NB4 (cell line): ENCODE measurements at places on chromosomes 7 and 10.

- DNase-seq = peak; percentile 96
Observed at GRCh38 chr7:27071622-27072390, 24.0 kb downstream of the HOXA1 start.

DNA sequence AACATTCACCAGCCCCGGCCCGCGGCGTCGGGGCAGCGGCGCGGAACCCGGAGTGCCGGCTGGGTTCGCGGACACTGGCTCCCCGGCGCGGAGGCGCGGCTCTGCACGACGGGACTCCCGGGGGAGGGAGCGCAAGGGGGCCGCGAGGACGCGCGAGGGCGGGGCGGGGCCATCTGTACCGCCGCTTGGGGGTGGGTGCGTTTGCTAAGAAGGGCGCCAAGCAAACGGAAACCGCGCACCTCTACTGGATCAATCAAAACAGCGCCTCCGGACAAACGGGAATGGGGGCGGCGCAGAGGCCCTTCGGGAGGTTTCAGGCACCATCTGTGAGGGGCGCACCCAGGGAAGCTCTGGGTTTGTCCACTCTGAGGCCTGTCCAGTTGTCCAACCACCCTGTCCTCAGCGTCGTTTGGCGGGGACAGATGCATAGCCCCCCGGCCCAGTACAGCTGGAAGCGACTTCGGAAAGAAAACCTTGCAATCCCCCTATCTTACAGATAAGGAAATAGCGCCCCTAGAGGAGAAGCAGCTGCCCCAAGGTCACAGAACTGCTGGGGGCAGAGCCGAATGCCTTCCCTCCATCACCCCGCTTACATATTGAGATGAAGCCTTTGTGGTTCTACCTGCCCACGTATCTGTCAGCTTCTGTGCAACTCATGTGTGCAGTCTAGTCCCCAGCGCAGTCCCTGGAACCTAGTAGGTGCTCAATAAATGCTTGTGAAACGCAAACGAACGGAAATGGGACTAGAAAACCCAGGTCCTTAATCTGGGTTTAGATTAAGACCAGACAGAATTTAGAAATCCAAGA is 10.7 kb upstream of the SLIT1 start:
- DNase-seq = peak; percentile 82

DNA sequence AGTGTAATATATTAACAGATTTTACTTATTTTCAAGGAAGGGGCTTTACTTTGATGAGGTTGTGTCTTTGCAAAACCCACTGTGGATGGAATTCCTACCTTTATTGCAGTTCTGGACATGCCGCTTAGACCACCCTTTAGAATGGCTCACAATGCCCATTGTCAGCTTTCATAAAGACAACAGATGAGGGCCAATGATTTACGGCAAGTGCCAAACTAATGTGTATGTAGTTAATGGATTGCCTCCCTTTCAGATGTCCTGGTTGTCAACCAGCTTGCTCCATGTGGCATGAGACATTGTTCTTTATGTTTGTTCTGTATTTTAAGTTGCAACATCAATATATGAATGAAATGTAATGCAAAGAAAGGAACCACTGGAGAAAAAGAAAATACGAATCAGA is 35.0 kb upstream of the ELMO1 start:
- DNase-seq = no peak

GRCh38 chr10:47440207-47440606 is 43.7 kb downstream of the ANXA8 start:
- DNase-seq = peak; percentile 25
